ENCODE measurements at places on chromosomes 3 and 15.

- DNase-seq, result no peak
These were observed 648.9 kb upstream of the GBE1 start for GRCh38 chr3:82410366-82410765.

DNA sequence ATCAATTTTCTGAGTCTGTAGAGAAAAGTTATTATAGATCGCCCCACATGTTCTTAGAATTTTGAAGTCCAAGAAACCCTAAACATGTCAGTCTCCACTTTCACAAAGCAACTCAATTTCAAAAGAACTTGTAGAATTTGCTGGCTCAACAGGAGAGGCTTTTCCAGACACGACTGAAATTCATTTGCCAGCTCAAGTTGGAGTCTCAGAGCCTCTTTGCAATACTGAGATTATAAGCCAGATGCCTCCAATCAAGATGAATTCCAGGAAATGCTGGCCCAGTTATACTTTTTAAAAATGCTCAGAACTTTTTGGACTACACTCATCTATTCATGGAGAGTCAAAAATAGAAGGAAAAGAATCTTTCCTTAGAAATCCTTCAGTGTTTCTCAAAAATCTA lies 56.9 kb upstream of the NLGN1 start:
- no peak for DNase-seq

DNA sequence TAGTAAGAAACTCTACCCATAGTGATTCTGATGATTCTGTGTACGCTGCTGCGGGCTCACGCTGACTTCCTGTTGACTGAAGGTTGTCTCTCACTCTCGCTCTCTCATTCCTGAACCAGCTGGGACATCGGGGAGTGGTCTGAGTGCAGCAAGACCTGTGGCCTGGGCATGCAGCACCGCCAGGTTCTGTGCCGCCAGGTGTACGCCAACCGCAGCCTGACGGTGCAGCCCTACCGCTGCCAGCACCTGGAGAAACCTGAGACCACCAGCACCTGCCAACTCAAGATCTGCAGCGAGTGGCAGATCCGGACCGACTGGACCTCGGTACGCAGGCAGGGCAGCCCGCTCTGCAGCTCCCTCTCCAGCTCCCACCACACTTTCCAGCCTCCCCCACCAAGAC lies 63.6 kb upstream of the NR2E3 start:
- no peak for DNase-seq

GRCh38 chr3:139326707-139327106 lies 17.1 kb upstream of the MRPS22 start:
- DNase-seq, result no peak

- DNase-seq, result no peak
These were observed 81.1 kb upstream of the VGLL4 start for GRCh38 chr3:11724615-11725339.

DNA sequence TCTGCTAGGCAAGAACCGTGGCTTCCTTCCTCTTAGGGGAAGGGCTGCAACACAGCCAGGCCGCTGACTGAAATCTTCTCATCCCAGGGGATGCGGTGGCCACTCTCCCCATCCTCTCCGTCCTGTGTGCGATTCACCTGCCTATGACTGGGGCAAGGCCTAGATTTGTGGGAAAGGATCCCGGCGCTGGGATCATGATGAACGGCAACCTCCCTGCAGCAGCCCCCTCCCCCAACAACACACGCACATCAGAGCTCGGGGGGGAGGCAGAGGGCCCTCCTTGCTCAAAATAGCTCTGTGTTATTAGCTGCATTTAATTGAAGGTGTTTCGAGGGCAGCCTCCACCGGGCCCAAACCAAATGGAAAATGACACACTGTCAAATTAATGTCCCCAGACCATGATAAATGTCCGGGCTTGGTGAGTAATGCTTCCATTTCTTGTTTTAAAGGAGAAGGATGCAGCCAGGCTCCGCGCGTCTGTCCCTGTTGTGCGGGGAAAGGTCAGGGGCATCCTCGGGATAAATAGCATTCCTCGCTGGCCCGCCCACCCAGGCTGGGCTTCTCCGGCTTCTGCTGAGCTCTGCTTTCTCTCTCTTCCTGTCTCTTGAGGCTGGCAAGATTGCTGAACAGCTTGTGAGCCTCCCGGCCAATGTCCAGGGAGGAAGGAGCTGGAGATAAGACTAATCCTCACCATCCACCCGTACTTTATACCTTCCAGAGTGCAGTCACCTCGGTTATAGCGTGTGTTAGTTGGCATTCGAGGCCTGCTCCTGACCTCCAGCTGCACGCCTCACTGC lies 56.4 kb upstream of the TLE3 start:
- no peak for DNase-seq

- no peak for DNase-seq
These were observed 153.9 kb downstream of the BBX start for GRCh38 chr3:107676469-107677309.

DNA sequence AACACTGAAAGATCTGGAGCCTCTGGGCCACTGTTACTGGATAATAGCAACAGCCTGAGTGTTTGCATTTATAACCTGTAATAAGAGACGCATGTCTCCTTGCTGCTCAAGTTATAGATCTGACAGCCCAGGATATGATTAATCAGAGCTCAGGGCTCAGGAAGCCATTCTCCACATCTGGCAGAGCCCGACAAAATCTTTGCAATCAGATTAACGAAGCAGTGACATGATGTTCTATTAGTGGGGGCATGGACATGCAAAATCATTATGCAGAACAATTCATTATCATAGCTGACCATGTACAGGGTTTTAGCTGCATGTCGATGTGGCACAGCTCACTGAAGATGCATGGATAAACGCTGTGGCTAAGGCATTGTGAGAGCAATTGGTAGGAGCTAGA lies 730.3 kb downstream of the ZNF385D start:
- DNase-seq, result no peak

- DNase-seq, result no peak
These were observed 64.2 kb upstream of the POLG start for GRCh38 chr15:89398896-89399237.

- DNase-seq, result no peak
These were observed 51.1 kb upstream of the SPATA12 start for GRCh38 chr3:57009367-57009766.

GRCh38 chr3:34213478-34213877 lies 415.0 kb downstream of the PDCD6IP start:
- DNase-seq, result no peak

DNA sequence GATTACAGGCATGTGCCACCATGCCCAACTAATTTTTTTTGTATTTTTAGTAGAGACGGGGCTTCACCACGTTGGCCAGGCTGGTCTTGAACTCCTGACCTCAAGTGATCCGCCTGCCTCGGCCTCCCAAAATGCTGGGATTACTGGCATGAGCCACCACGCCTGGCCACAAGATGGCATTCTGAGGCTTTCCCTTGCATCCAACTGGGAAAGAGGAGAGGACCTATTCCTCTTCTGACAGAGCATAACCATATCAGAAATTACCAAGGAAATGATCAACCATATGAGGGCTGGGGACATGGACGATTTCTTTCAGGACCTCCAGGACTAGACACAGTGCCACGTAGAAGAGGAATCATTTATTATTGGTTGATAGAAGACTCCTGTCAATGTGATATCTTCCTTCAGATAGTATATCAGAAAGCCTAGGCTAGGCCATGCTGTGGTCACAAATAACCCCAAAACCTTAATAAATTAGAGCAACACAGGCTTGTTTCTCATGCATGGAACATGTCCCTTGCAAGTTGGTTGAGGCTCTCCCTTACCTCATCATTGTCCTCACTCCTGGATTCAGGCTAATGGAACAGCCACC lies 372.3 kb upstream of the IL12A start:
- DNase-seq, result peak; percentile 44

DNA sequence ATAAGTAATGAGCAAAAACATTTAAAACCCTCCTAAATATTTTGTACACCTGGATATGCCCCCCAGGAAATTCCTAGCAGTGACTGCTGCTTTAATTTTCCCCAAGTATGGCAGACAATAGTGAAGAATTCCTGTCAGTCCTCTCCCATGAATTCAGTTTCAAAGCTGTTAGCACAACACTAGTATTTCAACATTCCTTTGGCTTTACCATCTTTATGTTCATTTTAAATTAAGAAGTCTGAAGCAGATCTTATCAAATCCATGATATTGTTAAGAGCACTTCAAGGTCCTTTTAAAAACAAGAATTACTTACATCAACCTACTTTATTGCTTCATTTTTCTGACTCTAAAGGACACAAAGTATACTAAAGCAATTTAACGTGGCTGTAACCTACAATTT lies 28.8 kb upstream of the CDIN1 start:
- no peak for DNase-seq

- DNase-seq, result no peak
These were observed 69.9 kb downstream of the NSUN3 start for GRCh38 chr3:94132777-94133176.

Measured in fibroblast of skin of left quadriceps (primary cell).